ENCODE measurements at places on chromosomes 12 and 14.
A peak's percentile ranks its signal among the peaks of the same experiment; 100 is the strongest.

- no peak for DNase-seq
These were observed 290.7 kb upstream of the ALG10B start for GRCh38 chr12:38025916-38026315.

DNA sequence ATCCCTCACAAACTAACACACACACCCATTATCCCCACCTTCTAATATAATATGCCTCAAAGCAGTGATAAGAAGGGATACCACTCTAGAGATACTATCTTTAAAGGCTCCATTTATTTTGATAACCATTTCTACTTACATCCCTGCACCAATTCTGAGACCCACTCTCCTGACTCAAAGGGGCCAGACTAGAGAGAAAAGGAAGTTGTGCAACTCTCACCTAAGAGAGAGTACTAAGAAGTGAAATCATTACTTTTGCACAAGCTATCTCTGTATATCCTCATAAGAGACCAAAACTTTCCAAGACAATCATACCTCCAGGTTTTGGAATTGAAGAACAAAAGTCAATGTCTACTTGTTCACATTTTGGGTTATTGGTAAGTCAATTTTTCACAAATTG, 45.4 kb upstream of the USP15 start:
- no peak for DNase-seq

GRCh38 chr14:23421594-23421993, 13.5 kb upstream of the MYH6 start:
- DNase-seq: no peak

DNA sequence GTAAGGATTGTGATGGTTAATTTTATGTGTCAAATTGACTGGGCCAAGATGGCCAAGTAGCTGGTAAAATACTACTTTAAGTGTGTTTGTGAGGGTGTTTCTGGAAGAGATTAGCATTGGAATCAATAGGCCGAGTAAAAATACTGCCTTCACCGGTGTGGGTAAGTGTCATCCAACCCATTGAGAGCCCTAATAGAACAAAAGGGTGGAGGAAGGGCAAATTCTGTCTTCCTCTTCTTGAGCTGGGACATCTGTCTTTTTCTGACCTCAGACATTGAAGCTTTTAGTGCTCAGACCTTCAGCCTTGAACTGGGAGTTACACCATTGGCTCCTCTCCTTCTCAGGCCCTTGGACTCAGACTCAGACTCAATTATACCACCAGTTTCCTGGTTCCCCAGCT, 8.0 kb upstream of the ETV6 start:
- no peak for DNase-seq

DNA sequence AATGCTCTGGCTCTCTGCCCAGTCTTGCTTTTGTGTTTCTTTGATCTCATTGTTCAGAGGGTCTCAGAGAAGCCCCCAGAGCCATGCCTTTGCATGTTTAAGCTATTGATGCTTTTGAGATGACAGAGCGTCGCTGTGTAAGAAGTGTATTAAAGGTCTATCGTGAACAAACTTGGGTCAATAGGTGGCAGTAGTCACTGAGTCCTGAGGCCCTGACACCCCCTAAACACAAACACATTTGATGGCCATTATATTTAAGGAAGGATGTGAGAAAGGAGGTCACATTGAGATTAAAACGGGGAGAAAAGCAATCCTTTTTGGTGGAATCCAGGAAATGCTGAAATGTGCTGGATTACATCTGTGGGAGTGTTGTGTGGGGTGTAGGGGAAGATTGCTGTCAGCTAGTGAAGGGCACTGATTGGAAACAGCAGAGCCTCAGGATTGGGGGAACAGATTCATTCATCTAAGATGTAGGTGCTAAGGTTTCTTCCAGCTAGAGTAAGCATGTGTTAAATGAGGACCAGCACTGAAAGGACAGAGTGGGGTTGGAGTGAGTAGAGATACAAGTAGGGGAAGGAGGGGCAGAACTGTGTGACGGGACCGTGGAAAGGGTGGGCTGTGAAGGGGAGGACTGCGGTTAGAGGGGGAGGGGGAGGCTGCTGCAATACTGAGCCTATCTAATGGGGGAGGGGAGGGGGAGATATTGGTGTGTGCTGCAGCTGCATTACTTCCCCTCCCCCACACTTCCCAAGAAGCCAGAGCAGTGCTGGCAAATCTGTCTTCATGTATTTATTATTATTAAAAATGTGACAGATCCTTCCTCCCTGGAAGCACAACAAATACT, 12.7 kb downstream of the NGDN start:
- no peak for DNase-seq

- DNase-seq: no peak
These were observed 43.6 kb downstream of the FGD6 start for GRCh38 chr12:95173392-95174251.

GRCh38 chr12:113443030-113443539, 20.9 kb downstream of the SDSL start:
- DNase-seq: no peak

- peak; percentile 44 for DNase-seq
These were observed 340.0 kb downstream of the TRHDE start for GRCh38 chr12:72612171-72612570.

- no peak for DNase-seq
These were observed 191.4 kb upstream of the BCL2L14 start for GRCh38 chr12:11879306-11879705.

- no peak for DNase-seq
These were observed 172.4 kb upstream of the CAND1 start for GRCh38 chr12:67096533-67097318.

GRCh38 chr14:68468437-68469207, 324.2 kb downstream of the ZFP36L1 start:
- no peak for DNase-seq

DNA sequence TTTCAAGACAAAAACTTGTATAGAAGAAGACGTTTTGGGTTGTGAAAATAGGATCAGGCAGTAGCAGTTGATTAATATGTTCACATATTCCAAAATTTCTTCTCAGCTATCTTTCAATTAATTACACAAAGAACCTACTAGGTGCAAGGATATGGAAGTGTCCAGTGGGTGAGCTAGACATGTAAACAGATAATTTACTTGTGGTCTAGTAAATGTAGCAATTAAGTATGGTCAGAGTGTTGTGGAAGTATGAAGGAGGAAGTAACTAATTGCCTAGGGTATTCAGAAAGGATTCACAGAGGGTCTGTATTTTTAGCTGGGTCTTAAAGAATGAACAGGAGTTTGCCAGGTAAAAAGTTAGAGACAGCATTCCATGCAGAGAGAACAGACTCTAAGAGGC, 5.9 kb downstream of the GOLGA5 start:
- DNase-seq: no peak

GRCh38 chr12:75526655-75527511, 15.5 kb upstream of the KRR1 start:
- DNase-seq: peak; percentile 65

DNA sequence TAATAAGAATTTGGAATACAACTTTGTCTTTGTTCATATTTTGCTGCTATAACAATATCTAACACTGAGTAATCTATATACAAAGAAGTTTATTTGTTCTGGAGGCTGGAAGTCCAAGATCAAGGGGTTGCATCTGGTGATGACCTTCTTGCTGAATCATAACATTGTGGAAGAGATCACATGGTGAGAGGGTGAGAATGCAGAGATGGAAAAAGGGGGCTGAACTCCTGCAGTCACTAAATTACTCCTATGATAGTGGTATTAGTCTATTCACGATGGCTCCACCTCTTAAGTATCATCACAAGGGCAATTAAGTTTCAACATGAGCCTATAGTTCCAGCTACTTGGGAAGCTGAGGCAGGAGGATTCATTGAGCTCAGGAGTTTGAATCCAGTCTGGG, 4.5 kb upstream of the AKAP6 start:
- DNase-seq: no peak

DNA sequence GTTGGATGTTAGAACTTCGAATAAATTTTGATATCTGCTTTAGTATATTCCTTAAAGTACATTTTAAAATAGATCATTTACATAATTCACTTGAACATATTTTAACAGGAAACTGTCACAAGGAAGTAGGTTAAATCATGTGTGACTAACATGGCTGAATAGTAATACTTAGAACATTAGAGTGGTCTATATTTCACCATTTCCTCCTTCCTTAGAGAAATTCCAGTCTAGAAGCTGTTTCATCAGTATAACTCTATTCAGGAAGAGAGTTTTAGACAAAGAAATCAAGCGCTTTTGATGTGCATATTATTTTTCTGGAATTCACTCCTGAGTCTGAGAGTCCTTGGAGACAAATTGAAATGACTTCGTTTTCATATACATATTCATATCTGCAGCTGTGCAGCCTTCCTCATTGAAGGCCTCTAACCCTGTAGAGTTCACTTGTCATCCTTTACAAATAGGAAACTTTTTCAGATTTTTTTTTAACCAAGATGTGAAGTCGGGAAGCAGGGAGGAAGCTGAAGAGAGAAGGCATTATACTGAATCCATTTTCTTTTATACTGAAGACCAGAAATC, 28.4 kb downstream of the IRAK3 start:
- no peak for DNase-seq

DNA sequence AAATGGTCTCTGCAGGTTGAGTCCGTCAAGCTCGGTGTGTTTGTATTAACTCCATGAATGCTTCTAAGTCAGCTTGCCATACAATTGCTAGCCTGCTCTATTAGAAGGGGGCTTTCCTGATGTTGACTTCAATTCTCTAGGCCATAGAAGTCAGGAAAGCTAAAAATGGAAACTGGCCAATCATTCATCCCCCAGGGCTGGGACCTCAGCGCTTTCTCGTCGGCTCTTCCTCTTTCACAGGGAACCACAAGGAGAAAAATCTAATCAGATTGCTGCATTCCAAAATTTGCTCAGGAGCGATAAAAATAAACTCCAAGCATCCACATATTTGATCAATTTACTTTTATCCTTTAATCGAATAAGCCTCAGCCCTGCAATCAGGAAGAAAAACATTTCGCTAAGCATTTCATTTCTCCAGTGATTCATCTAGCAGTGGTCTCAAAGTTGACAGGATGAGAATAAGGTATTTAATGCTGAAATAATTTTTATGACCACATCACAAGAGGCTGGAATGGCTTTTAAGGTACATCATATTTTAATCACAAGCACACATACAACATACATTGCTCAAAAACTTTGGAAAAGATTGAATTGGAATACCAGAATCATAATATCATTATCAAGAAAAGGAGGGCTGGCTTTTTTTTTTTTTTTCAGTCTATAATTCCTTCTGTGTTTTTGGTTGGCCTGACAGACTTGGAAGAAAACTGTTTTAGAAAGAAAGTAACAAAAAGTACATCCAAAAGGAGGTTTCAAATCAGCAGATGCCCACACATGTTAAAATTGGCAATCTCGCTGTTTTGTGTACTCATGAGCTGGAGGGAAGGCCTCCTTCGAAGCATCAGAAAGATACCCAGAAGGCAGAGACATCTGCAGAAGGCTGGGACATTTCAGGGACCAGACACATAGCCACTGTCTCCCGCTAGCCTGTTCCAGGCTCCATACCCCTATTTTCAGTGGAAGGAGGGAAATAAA, 316.3 kb downstream of the NUAK1 start:
- no peak for DNase-seq

DNA sequence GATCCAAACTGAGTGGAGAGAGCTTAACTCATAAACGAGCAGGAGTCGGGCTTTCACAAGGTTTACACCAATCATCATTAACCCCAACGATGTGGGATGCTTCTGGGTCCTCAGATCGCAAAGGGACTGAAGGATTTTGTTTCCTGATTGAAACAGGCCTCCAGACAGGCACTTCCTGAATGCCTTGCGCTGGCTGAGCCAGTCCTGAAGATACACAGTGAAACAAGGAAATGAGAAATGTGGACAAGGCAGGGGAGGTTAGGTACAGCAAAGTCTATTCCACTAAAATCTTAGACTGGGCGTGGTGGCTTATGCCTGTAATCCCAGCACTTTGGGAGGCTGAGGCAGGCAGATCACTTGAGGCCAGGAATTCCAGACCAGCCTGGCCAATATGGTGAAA, 30.7 kb downstream of the RBM19 start:
- DNase-seq: no peak

DNA sequence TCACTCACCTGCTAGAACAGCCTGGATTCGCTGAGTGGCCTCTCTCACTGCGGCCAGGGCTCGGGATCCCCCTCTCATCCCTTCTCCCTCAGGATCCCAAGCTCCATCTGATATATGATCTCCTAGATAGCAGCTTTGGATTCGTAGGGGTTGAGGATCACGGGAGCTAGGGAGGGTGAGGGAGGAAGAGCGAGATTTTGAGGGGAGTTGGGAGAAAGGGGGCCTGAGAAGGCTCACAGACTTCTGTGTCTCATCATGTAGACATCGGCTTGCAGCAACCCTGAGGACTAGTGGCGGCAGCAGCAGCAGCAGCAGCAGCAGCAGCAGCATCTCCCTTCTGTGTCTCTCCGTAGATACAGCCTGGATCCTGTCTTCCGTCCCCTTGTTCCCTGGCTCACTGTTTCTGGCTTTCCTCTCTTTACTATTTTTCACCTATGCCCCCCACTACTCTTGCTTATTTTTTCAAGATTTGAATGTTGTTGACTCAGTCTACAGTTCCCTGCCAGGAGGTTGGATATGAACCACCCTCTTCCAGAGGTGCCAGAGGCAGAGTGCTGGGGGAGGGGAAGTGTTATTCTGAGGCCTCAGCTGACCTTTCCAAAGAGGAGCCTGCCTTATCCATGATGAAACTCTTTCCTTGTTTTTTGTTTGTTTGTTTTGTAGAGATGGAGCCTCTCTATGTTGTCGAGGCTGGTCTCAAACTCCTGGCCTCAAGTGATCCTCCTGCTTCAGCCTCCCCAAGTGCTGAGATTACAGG, at the start of gene CIROP:
Gene CIROP, minus strand, starts transcription at position 399 of the 757 bp plus-strand sequence. Its CDS starts 69 bp downstream, at position 330.
- no peak for DNase-seq

GRCh38 chr12:4829793-4830162, 79.9 kb upstream of the KCNA1 start:
- peak; percentile 80 for DNase-seq

DNA sequence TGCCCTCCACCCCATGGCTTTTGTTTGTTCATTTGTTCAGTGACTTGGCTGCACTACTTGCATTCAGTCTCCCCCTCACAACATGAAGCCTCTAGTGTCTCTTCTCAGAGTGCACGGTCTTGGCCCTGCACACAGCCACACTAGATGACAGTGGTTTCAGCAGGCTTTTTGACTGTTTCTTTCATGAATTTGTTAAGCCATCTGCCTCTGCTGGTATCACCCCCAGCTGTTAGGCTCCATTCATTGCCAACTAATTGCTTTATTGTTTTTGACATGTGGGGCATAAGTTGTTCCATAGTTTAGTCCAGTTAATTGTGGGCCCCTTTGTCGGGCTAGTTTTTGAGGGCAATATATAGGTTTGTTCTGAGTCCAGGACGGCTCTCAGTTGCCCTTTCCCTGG, 18.8 kb downstream of the OS9 start:
- DNase-seq: no peak

DNA sequence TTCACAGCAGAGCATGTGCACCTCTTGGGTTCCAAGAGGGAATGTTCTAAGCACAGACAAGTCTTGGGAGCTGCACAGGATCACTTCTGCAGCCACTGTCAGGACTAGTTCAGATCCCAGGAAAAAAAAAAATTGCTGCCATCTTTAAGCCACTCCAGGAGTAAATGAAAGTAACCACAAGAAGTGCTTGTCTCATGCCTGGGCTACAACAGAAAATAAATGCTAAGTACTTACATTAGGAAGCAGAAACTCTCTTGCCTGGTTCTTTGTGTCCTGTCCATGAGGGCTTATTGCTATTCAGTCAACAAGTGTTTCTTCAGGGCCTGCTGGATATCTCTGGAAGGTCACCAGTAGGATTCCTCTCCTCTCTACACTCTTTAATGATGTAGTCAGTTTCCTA, 176.1 kb downstream of the KTN1 start:
- peak; percentile 75 for DNase-seq

GRCh38 chr12:6478416-6478815, 7.9 kb upstream of the VAMP1 start:
- no peak for DNase-seq

- DNase-seq: no peak
These were observed 109.9 kb downstream of the DAD1 start for GRCh38 chr14:22479132-22479531.
